Natural killer cell treated with Interleukin-12 subunit alpha and Interleukin-12 subunit beta and Interleukin-15 and Interleukin-18, amount 100 ng/mL, for 72 hours (primary cell): ENCODE measurements at places on chromosomes 7 and 10. TPM values are rescaled to one million over a fixed set of nuclear protein-coding genes. Genes with fewer than 3 reads are reported as not detected.

SPDYE2B gene
- not detected for total RNA-seq

SAP25 gene
- total RNA-seq = 25.2 TPM

SORBS1 gene
- 1.4 TPM for total RNA-seq

EPHB4 gene
- total RNA-seq = 3.0 TPM

GSTO2 gene
- total RNA-seq = 0.53 TPM

ASB4 gene
- total RNA-seq = not detected

DNA sequence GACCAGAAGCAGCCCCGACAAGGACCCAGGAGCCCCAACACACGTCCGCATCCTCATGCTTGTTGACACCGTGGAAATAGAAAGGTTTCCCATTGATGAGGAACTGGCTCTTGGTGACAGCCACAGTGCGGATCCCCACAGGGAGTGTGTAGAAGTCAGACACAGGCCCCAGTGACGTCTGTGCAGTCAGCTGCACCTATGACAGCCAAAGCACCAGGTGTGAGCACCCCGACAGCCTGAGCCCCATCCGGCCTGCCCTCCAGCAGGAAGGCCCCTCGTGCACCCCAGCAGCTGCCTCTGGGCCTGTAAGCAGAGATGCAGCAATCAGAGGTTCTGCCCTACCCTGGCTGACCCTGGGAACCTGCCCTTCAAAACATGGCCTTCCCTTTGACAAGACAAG is 7.1 kb downstream of the GUSB start:
- peaks cover 3% of the 10 kb centered on the region for H3K4me1 ChIP-seq
- H3K4me3 ChIP-seq = no peak overlapping the region
- H3K27ac ChIP-seq = no peak overlapping the region
- no peak for DNase-seq
- no peaks in the 10 kb centered on the region for H3K27me3 ChIP-seq

GRCh38 chr7:5139998-5140397 is 50.0 kb upstream of the WIPI2 start:
- no peaks in the 10 kb centered on the region for H3K36me3 ChIP-seq
- no peak for DNase-seq
- H3K27ac ChIP-seq = no peak overlapping the region
- peaks cover 4% of the 10 kb centered on the region for H3K4me1 ChIP-seq

GRCh38 chr7:22329816-22330524 is 27.0 kb downstream of the RAPGEF5 start:
- H3K4me3 ChIP-seq = no peak overlapping the region
- no peak for DNase-seq
- no peak overlapping the region for H3K27ac ChIP-seq
- H3K4me1 ChIP-seq = no peaks in the 10 kb centered on the region
- no peaks in the 10 kb centered on the region for H3K36me3 ChIP-seq
- peaks cover 17% of the 10 kb centered on the region for H3K27me3 ChIP-seq

DNA sequence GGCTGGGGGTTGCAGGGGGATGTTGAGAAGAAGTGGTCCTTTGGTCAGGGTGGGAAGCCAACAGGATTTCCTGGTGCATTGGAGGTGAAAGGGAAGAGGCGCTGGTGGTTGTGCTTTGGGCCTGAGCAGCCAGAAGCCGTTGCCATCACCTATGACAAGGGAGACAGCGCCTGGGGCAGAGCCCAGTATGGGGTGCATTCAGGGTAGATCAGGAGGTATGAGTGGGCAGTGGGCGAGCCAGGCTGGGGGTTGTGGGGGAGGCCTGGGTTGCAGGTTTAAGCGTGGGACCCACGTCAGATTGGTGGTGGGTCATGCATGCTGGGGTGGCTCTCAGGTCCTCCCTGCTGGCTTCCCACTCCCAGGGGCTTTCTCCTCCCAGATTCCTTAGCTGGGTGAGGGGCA is 6.3 kb upstream of the PILRB start:
- peaks cover 12% of the 10 kb centered on the region for H3K36me3 ChIP-seq
- H3K27me3 ChIP-seq = no peaks in the 10 kb centered on the region
- peak overlapping the region; percentile 98 for H3K27ac ChIP-seq
- H3K4me3 ChIP-seq = peak overlapping the region; percentile 85
- peaks cover 34% of the 10 kb centered on the region for H3K4me1 ChIP-seq

DNA sequence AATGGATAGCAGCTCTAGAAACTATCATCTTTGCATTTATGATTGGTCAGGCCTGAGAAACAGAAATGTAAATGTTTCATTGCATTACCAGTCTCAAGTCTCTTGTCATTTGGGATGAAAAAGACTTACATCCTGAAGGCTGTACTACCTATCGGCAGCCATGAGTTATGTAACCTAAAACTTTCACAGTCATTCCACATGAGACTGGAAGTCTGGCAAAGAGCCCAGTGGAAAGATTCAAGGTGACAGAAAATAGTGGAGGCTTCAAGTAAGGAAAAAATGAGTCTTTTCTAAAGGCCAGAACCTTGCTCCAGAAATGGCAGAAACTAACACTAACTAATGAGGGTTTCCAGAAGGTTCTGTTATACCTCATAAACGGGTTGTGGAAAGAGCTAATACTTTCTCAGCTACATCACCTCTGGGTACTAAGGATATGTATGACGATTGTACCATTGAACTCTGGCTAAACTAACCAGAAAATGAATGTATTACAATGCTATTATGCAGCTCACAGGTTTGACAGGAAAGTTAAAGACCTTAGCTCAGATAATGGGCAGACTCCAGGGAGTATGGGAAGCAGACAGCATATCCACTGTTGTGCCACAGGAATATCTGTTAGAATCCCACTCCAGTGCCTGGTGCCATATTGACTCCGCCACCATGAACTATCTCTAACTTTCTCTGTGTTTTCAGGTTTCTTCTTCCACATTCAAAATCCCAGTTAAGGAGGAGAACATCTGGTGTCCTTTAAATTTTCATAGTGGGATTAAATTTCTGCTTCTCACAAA is 41.7 kb upstream of the DYNC1I1 start:
- no peak for DNase-seq
- H3K4me3 ChIP-seq = no peak overlapping the region
- H3K4me1 ChIP-seq = no peaks in the 10 kb centered on the region

DNA sequence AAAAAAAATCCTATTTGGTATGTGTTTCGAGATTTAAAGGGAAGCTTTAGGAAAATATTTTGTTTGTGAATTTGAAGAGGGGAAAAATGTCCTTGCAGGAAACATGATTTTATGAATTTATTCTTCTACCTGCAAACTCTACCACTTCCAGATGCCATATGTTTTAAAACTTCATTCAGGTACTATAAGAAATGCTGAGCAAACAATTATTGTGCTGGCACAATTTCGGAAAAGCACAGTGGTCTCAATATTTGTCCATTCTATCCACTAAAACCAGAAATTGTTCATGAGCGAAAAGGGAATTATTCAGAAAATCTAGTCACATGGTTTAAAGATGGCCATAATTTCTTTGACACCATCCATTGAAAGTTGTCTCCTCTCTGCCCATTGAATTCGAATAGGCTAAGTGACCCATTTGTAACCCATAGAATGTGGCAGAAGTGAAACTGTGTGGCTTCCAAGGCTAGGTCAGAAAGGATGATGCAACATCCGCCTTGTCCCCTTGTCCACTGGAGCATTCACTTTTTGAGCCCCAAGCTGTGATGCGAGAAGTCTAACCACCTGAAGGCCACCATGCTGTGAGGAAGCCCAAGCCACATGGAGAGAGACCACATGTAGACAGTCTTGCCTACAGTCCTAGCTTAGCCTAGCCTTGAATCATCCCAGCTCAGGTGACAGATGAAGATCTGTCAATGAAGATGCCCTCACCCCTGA is 189.8 kb upstream of the PRKCQ start:
- no peaks in the 10 kb centered on the region for H3K36me3 ChIP-seq
- no peak for DNase-seq
- H3K4me3 ChIP-seq = no peak overlapping the region
- H3K27me3 ChIP-seq = peaks cover 10% of the 10 kb centered on the region

- H3K4me3 ChIP-seq = no peak overlapping the region
- no peak for DNase-seq
- H3K27me3 ChIP-seq = no peaks in the 10 kb centered on the region
- no peaks in the 10 kb centered on the region for H3K36me3 ChIP-seq
- H3K4me1 ChIP-seq = peaks cover 4% of the 10 kb centered on the region
These were observed 9.6 kb downstream of the PKD1L1 start for GRCh38 chr7:47938574-47939165.

DNA sequence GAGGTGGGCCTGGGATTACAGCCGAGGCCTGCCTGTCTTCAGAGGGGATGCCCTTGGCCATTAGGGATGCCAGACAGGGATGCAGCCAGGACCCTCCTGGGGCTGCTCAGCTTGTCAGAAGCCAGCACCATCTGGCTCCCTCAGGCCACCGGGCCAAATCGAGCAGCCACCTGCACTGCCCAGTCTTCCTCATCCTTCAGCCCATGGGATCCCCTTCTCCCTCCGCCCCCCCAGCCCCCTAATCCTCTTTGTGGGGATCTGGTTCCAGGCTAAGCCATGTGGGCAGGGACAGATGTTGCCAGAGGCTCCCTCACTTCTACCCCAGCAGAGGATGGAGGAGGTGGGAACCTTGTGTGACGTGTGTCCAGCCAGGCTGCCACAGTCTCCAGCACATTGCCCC is 137.4 kb upstream of the PPIF start:
- no peaks in the 10 kb centered on the region for H3K4me1 ChIP-seq
- H3K36me3 ChIP-seq = no peaks in the 10 kb centered on the region
- H3K27ac ChIP-seq = no peak overlapping the region
- no peaks in the 10 kb centered on the region for H3K27me3 ChIP-seq

DNA sequence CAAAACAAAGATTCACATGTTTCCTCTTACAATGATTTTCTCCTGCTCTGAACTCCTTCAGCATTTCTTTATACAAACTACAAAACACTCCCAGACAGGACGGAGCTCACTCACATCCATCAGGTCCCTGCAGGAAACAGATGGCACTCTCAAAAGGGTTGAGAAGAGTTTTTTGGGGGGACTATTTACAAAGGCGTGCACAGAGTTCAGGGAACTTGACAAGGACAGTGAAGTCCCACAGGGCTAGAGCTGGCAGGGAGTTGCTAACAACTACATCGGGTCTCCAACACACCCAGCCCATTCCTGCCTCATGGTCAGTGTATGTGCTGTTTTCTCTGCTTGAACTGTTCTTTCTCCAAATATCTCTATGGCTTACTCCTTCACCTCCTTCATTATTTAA is 24.7 kb upstream of the YAE1 start:
- H3K27ac ChIP-seq = no peak overlapping the region
- DNase-seq = no peak
- no peak overlapping the region for H3K4me3 ChIP-seq

DNA sequence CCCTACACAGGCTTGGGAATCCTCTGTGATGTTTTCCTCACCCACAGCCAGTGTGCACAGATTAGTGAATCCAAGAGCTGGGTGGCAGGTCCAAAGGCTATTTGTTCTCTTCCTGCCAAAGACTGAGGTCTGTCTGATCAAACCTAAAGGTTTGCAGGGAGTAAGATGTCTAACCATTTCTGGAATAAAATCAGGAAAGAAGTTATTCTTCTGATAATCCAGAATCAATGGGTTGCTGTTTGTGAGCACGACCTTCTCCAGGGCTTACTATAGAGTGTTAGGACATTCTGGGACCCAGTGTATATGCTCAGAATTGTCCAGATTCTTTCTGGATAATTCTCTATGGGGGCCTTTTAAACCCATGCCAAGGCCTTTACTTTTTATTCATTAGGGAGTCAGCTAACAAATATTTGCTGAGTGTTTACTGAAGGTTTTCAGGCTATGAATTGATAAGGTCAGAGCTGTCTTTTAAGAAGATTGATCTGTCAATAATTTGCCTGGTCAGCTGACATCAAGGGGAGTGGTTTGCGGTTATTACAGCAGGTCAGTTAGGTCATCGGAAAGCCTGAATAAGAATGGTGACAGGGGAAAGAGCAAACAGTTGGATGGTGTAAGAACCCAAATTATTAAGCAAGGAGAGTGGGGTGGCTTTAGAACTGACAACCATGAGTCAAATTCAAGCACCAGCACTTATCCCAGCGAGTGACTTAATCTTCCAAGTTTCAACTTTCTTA is 7.5 kb upstream of the TECTB start:
- peaks cover 12% of the 10 kb centered on the region for H3K27me3 ChIP-seq
- DNase-seq = no peak
- H3K36me3 ChIP-seq = no peaks in the 10 kb centered on the region
- no peak overlapping the region for H3K27ac ChIP-seq
- no peak overlapping the region for H3K4me3 ChIP-seq
- H3K4me1 ChIP-seq = no peaks in the 10 kb centered on the region

DNA sequence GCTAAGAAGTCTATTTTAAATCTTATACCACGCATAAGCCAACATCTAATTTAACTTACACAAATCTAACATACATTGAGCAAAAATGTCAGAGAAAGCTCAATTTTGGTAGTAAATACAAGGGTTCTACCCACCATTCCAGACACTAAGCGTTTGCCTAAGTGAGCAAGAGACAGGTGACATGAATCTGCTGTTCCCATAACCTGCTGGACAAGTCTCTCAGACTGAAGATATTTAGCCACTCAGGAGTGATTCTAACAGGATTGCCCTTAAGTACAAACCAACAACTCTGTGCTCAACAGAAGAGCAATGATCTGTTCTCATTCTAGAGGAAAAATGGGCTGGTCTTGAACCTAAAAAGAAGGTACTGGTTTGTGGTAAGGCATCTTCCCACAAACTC is 18.8 kb downstream of the EZH2 start:
- H3K27me3 ChIP-seq = no peaks in the 10 kb centered on the region
- H3K27ac ChIP-seq = no peak overlapping the region
- DNase-seq = no peak
- no peak overlapping the region for H3K4me3 ChIP-seq
- H3K4me1 ChIP-seq = peaks cover 34% of the 10 kb centered on the region

DNA sequence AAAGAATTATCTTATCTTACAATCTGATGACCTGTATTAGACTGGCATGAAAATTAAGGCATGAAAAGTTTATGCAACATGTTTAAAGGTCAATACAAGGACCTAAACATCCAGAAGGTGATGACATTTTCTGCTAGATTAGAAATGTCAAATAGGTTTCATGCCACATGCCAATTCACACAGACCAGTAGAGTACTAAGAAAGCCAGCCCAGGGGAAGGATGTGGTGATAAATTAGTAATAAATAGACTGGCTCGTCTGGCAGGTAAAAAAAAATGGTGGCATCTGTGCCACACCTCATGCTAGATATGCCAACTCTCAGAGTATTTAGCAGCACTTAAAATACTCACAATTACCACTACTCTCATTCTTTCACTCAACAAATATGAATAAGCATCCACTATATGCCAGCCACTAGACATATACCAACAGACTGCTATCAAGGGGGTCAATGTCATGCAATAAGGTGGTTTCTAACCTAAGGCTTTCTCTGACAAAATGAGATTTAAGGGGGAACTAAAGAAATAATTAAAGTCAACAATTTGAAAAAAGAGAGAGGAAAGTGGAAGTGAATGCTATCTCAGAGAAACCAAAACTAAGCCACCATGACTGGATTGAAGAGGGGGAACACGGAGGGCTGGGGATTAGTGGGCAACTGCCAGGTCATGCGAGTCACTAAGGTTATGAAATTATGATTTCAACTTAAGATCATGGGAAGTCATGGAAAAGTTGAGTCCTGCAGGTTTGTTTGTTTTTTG is 83.5 kb downstream of the SGMS1 start:
- no peaks in the 10 kb centered on the region for H3K27me3 ChIP-seq
- H3K4me1 ChIP-seq = peaks cover 75% of the 10 kb centered on the region
- peak overlapping the region; percentile 71 for H3K4me3 ChIP-seq
- no peak for DNase-seq
- peak overlapping the region; percentile 92 for H3K27ac ChIP-seq
